Aortic smooth muscle cell (primary cell): ENCODE measurements at places on chromosomes 11 and 22. TPM values are rescaled to one million over a fixed set of nuclear protein-coding genes. Genes with fewer than 3 reads are reported as not detected.

The SCGB1C1 gene
- total RNA-seq: not detected in 2 replicates

The MS4A6E gene
- total RNA-seq: not detected in 2 replicates

The AP5B1 gene
- total RNA-seq: 4.9 and 5.5 TPM in 2 replicates

The DMC1 gene
- 3.2 and 3.4 TPM in 2 replicates for total RNA-seq

The TBX1 gene
- 0.12 and 0.13 TPM in 2 replicates for total RNA-seq

The OR8G5 gene
- not detected in 2 replicates for total RNA-seq

The INPP5J gene
- total RNA-seq: under 0.01 and 0.12 TPM in 2 replicates

The RPS6KA4 gene
- 46.5 and 53.1 TPM in 2 replicates for total RNA-seq

The TRIM22 gene
- 69.4 and 128 TPM in 2 replicates for total RNA-seq

The SLC6A5 gene
- total RNA-seq: not detected in 2 replicates

The RFPL1 gene
- total RNA-seq: not detected in 2 replicates

The AMOTL1 gene
- 40.8 and 55.1 TPM in 2 replicates for total RNA-seq

The APOBEC3B gene
- 5.0 and 5.2 TPM in 2 replicates for total RNA-seq

The SMC1B gene
- 0.13 TPM in 1 of 2 replicates, not detected in the other for total RNA-seq

The TMEM25 gene
- 4.6 and 8.0 TPM in 2 replicates for total RNA-seq

The TREH gene
- total RNA-seq: not detected in 2 replicates
